Posterior vena cava (tissue), 2 donors: ENCODE measurements at places on chromosomes 3 and 15. TPM values are rescaled to one million over a fixed set of nuclear protein-coding genes. Genes with fewer than 3 reads are reported as not detected.

GRCh38 chr3:194773771-194774455 is 88.2 kb downstream of the FAM43A start:
- DNase-seq, result no peak

- DNase-seq, result no peak
Measured at GRCh38 chr3:80785475-80785874, 976.0 kb downstream of the GBE1 start.

DNA sequence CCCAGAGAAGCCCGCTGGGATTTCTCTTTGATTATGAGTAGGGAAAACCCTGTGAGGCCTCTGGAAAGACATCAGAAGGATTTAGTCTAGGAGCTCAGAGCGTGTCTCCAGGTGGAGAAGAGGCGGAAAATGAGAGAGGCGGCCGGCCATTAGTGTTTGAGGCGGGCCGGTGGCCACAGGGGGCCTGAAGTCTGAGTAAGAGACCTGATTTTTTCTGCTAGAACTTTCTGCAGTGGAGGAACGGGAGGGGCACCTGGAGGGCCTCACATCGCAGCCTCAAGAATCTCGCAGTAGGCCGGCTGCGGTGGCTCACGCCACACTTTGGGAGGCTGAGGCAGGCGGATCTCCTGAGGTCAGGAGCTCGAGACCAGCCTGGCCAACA is 28.5 kb downstream of the KLHDC8B start:
- peak; percentile 76 for DNase-seq

DNA sequence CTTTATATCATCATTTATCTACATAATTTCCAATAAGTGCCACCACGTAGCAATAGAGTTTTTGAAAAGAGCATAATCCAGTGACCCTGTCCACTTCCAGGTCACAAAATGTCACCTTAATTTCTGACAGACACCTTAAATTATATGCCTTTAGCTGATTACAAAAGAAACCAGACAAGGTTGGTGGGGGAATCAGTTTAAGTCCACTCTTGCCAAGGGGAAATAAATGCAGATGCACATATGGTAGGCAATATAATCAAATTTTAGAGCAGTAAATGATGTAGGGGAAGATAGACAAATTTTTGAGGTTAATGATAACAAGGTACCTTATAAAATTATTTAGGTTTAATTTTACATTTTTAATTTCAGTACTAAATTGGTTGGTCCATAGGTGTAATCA is 253.5 kb downstream of the ZIC1 start:
- no peak for DNase-seq

GRCh38 chr15:36254426-36254825 is 325.0 kb upstream of the CDIN1 start:
- DNase-seq, result no peak

GRCh38 chr3:178669022-178669601 is 132.9 kb downstream of the KCNMB2 start:
- no peak for DNase-seq

- no peak for DNase-seq
Measured at GRCh38 chr3:38722781-38723568, 73.5 kb upstream of the SCN5A start.

DNA sequence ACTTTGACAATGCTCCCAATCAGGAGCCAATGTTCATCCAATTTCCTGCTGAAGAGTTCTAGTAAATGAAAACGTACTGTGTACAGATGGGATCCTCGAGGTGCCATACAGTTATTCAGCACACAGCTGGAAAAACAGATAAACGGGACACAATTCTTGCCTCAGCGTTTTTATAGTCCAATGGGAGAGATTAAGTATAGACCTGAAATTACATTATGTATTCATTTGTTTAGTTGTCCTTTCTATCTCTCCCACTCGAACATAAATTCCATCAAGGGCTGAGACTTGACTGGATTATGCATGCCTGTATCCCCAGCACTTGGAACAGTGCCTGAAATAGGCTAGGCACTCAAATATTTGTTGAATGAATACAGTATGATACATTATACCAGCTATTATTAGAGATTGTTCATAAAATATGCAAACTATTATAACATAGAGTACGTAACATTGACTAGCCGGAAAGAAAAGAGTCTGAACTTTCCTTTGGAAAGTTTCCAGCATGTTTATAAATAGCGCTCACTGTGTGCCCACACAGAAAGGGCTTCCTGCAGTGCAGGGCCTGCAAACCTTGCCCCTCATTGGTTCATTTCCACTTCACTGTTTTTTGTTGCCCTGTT is 27.4 kb upstream of the SNTN start:
- DNase-seq, result no peak

GRCh38 chr3:11145888-11146287 is 8.4 kb upstream of the HRH1 start:
- DNase-seq, result no peak

- DNase-seq, result no peak
Measured at GRCh38 chr3:122745369-122746021, 48.1 kb downstream of the HSPBAP1 start.

GRCh38 chr3:130423064-130423463 is 77.6 kb downstream of the COL6A5 start:
- no peak for DNase-seq

DNA sequence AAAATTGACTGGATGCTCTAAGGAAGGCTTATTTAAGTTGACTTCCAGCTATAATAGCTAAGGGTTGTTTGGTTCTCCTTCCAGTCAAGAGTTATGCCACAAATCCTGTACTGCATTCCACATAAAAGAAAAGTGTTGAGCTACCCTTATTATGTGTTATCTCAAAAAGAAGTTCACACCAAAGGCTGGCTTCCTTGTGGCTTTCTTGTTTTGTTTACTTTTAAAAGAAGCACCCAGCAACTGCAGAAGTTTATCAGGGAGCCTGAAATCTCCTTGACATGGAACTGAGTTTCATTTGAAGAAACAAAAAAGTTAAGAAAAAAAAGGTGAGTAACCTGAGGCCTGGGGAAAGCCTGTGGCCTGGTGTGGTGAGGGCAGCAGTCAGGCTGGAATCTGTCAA is 10.2 kb downstream of the MGLL start:
- no peak for DNase-seq

- DNase-seq, result no peak
Measured at GRCh38 chr3:14174483-14174882, 3.9 kb downstream of the XPC start.

DNA sequence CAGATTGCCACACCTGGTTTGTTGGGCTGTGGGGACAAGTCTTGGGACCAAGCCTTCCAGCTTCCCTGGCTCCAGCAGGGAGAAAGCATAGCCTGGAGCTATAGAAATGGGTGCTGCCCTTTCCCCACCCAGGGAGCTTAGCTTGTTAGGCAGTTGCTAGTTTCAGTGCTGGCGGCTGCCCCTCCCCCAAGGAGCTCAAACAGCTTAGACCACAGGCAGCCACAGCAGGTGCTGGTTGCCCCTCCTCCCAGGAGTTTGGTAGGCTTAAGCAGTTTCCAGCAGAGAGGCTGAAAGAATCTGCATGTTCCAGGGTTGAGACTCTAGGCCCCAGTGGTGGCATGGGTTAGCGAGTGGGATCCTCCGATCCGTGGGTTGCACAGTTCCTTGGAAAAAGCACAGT is 889.7 kb downstream of the IGSF11 start:
- DNase-seq, result peak; percentile 46

DNA sequence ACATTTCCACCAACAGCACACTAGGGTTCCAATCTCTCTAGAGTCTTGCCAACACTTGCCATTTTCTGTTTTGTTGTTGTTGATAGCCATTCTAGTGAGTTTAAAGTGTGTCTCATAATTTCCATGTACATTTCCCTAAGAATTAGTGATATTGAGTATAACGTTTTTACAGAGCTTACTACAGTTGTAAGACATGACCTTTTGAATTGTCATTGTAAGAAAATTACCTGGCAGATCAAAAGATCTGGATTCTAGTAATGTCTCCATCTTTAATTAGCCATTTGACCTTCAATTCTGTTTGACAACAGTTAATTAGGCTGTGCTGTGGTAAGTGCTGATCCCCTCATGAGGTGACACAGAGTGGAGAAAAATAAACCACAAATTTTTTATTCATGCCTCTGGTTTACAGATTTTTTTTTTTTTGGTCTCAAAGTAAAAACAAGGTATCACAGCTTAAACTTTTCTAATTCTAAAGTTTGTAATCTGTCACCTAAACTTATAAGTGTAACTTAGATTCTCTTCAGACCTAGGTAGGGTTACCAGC is 20.9 kb downstream of the MCTP2 start:
- DNase-seq, result no peak

GRCh38 chr3:150221904-150222523 is 186.1 kb upstream of the TSC22D2 start:
- DNase-seq, result no peak

DNA sequence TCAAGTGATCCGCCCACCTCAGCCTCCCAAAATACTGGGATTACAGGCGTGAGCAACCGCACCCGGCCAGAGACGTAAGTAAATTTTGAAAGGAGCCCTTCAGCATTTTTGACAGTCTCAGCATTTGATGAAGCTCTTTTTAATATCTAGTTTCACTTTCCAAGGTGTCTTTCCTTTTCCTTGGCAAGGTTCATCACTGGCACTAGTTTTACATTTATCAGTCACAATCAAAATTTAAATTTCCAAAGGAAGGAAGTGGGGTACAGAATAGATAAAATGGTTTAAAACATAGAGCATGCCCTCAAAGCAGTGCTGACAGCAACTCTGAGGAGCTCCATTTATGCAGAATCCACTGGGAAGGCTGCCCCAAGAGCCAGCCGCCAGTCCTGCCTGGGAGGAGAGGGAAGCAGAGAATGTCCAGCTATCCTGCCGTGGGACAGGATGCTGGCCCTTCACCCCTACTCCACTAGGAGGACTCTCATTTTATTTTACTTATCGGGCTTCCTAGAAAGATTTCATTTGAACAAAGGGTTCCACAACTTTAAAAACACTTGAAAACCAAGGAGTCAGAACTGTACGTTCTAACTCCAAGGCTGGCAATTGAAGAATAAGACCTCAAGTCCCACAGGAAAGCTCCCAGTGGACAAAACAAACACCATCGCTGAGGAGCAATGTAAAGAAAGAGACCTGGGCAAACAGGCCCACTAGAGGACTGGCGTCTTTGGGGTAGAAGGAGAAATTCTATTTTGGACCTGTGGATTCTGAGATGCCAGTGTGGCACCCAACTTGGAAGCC is 9.9 kb downstream of the SFMBT1 start:
- no peak for DNase-seq

GRCh38 chr3:111269777-111270176 is 198.2 kb downstream of the NECTIN3 start:
- DNase-seq, result no peak

- DNase-seq, result no peak
Measured at GRCh38 chr3:134628884-134629283, 21.9 kb downstream of the KY start.

GRCh38 chr3:77096966-77097890 is 57.3 kb downstream of the ROBO2 start:
- no peak for DNase-seq

GRCh38 chr3:72158639-72159326 is 373.8 kb upstream of the PROK2 start:
- no peak for DNase-seq

DNA sequence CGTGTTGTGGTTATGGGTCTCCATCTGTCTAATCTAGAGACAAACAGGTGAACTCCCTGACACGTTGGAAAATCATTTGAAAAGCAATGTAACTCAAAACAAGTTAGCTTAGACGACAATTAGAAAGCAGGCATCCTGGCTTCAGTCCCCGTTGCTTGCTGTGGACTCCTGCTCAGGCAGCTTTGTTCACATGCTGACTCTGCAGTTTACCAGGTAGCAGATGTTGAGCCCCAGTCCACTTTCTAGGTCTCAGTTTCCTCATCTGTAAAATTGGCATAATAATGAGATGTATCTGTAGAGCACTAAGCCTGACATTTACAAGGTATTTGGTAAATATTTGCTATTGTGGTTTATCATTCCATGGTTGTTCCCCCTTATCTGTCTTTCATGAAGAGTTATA is 327.2 kb upstream of the CHRM5 start:
- DNase-seq, result no peak

- no peak for DNase-seq
Measured at GRCh38 chr15:57604507-57604906, 12.8 kb downstream of the MYZAP start.

DNA sequence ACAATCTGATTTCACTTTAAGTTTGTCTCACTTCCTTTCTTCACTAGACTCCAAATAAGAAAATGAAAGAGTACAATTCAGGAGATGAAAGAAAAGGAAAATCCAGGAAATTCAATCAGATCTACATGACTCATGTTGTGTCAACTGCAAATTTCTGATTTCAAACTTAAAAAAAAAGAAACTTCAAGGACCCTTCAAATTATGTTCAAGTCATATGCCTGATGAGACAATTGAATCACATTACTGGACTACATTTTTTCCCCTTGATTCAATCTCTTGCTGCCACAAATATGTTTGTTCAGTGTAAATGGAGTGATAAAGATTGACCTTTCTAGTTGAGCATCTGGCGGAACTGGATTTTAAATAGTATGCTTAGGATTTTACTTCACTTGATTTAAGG is 37.4 kb downstream of the FRMD5 start:
- DNase-seq, result no peak

- DNase-seq, result no peak
Measured at GRCh38 chr3:178768072-178768864, 232.0 kb downstream of the KCNMB2 start.

DNA sequence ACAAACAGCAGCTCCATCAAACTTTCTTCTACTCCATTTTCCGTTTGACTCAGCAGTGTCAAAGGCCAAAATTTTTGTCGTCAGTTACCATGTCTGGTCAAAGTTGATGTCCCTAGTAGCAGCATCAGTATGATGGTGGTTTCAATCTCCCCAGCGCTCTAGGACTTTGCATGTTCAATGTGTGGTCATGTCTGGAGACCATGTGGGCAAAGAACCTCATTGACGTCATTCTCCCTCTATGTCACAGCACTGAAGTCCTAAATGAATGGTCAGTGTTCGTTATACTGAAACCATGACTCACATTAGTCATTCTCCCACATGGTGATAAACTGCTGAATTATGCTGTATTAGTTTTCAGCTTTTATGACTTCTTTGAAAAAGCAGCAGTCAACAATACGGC is 23.2 kb downstream of the SHC4 start:
- DNase-seq, result no peak

DNA sequence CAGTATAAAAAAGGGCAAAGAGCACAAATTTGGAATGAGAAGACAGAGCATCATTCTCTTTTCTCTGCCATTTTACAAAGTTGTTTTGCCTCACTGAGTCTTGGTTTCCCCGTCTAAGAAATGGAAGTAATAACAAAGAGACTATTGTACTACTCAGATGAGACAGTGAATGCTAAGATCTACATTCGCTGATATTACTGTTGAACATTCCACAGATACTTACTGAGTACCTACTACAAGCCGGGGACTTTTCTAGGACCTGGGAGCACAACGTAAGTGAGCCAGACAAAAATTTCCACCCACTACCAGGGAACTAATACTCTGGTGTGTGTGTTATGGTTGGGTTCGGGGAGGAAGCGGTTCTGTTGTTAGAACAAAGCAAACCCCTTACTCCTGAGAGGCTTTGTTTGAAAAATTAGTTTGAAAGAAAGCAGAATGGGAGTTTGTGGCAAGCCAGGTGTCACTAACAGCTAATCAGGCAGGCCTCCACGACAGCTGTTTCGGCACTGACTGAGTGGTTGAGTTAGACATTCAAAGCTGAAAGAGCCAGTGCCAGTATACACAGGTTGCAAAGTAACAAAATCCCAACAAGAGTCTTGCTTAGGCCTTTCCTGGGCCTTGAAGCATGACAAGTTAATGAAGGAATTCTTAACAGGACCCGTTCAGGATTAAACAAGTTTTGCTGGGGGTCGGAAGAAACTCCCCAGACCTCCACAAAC is 458.3 kb downstream of the EDEM1 start:
- no peak for DNase-seq

TNIK gene
- 16.5 TPM for total RNA-seq

GPR27 gene
- 5.8 TPM for total RNA-seq

ECT2 gene
- 7.0 TPM for total RNA-seq

ACOX2 gene
- 20.6 TPM for total RNA-seq

PRSS50 gene
- total RNA-seq, result not detected

TGFBR2 gene
- 291 TPM for total RNA-seq

GUCA1C gene
- not detected for total RNA-seq
